Smooth muscle cell of bladder (primary cell): ENCODE measurements at places on chromosomes 2 and 18. TPM values are rescaled to one million over a fixed set of nuclear protein-coding genes. Genes with fewer than 3 reads are reported as not detected.

The MERTK gene
- 0.14 and 0.28 TPM in 2 replicates for total RNA-seq

The LIMS4 gene
- 1.1 TPM in 2 replicates for total RNA-seq

The REG1B gene
- not detected in 2 replicates for total RNA-seq

The FHOD3 gene
- 6.1 and 16.9 TPM in 2 replicates for total RNA-seq

The HOXD1 gene
- not detected in 2 replicates for total RNA-seq

The UGT1A8 gene
- 0.37 and 0.71 TPM in 2 replicates for total RNA-seq

The TM4SF20 gene
- total RNA-seq: under 0.01 and 0.09 TPM in 2 replicates

The SCN9A gene
- 7.8 and 11.6 TPM in 2 replicates for total RNA-seq

The PLEK gene
- 0.14 and 1.1 TPM in 2 replicates for total RNA-seq

The CYRIA gene
- total RNA-seq: 2.8 and 3.7 TPM in 2 replicates

The RIT2 gene
- not detected in 2 replicates for total RNA-seq

The SERPINB5 gene
- total RNA-seq: 0.09 and 0.14 TPM in 2 replicates

The CCDC93 gene
- total RNA-seq: 23.8 and 26.5 TPM in 2 replicates

The NYAP2 gene
- under 0.01 TPM in 1 of 2 replicates, not detected in the other for total RNA-seq

The FIGN gene
- total RNA-seq: 0.43 and 0.65 TPM in 2 replicates

The ABHD1 gene
- not detected in 2 replicates for total RNA-seq

The LRRTM1 gene
- total RNA-seq: not detected in 2 replicates
